Activated CD4-positive, alpha-beta memory T cell treated with anti-CD3 and anti-CD28 coated beads for 36 hours (primary cell): ENCODE measurements at places on chromosomes 11 and 22.

- peak; percentile 58 for DNase-seq
Measured at GRCh38 chr11:120344302-120345004, 8.2 kb downstream of the ARHGEF12 start.

DNA sequence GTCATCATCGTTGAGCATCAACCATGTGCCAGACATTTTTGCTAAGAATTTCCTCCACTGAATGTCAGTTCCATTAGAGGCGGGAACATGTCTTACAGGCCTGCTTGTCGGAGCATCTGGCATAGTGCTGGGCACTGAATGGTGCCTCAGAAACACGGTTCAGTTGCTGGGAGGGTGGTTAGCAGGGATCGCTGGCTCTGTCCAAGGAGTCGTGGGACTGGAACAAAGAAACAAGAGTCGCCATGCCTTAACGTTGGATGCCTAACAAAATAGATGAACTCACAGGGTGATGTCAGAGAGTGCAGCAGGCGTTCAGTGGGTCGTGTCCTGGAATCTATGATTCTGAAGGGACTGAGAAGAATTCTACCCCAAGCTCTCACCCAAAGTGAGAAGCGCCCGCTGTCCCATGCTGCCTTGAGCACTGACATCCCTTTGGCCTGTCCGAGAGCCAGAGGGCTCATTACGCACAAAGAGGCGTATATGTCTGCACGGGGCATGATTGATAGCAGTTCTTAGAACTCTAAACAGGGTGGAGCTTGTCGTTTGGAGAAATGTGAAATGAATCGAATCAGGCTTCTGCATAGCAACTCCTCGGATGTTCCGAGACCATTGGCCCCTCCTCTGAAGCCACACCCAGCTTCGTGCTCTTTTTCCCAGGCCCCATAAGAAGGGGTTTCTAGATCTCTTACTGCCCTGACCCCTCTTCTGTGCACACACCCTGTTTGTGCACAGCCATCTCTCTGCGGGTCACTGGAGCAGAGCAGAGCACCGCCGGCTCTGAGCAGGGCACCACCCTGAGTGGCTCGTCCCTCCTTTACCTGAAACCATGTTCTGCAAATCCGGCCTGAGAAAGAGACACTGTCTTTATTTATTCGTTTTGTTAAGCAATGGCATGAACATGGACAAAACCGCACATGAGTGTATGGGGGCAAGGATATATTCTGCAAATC lies 113.1 kb upstream of the B3GAT1 start:
- no peak for DNase-seq

GRCh38 chr22:41935015-41935351 lies 8.4 kb upstream of the TNFRSF13C start:
- no peak for DNase-seq

- no peak for DNase-seq
Measured at GRCh38 chr11:65619281-65619928, 3.8 kb downstream of the PCNX3 start.

GRCh38 chr11:96215826-96216225 lies 127.2 kb downstream of the MAML2 start:
- no peak for DNase-seq

GRCh38 chr11:18540207-18541009 lies 13.7 kb upstream of the TSG101 start:
- DNase-seq, result no peak

GRCh38 chr11:32374261-32374711 lies 61.1 kb downstream of the WT1 start:
- DNase-seq, result peak; percentile 60

DNA sequence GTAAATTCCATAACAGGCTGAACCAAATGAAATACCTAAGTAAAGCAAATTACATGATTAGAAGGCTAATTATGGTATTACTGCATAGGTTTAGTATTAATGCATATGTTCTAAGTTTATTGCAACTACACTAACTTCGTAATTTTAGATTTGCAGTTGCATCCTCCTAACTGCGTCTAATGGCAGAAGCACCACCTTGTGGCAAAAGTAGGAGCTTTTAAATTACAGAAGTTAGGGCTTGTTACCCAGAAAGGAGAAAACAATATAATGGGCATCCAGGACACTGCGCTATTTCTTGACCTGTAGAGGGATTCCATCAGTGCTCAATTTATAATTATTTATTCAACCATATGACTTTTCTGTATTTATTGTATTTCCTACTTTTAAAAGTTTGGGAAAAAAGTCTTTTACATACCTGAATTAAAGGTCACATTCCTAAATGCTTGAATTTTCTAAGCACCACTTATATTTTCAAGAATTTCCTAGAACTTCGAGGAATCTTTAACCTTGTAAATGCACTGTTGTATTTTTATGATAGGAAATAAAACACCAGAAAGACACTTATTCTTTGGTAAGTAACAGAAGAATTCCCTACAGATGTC lies 16.3 kb upstream of the GPR83 start:
- no peak for DNase-seq

DNA sequence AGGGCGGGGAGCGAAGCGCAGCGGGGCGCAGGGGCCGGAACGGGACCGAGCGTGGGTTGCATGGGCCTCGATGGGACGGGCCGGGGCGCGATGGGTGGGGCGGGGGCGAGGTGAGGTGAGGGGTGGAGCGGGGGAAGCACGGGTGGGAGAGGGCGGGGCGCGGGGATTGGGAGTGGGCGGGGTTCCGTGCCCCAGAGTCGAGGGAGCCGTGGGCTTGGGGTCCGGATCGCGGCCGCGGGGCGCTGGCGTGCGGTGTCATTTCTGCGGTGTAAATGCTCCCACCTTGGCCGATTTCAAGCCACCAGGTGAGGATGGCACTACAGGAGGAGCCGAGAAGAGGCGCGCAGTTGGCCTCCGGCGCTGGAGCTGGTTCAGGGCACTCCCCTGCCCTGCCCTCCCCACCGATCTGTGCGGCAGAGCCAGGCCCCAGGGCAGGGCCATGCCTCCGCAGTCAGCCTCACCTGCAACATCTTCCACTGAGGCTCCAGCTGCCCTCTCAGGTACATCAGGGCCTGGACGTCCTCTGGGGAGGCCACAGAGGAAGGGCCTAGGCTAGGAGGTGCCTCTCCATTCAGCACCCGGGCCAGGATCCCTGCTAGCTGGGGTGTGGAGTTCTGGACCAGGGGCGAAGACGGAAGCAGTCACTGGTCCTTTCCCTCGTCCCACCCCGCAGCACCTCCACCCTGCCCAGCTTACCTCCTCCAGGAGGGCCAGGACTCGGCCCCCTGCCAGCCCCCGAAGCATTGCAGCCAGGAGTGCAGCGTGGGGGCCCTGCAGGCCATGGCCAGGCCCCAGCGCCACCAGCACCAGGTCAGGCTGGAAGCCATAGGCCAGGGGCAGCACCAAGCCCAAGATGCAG lies 620 bp upstream of the TUBGCP6 start:
- no peak for DNase-seq

DNA sequence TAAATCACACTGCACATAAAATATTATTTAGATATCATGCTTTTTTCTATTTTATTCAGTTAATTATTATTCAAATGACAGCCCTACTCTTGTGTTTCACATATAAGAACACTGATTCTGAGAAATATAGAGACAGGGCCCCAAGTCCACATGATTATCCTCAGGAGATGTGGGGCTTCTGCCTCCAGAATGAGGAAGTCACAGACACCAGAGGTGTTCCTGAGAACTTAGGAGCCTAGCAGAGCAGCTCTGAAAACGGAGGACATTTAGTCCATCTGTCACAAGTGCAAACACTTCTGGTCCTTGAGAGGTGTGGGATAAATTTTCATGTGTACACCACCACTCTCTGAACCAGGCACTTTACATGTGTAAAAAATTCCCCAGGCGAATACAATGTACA lies 26.2 kb downstream of the TRIM66 start:
- no peak for DNase-seq

- DNase-seq, result no peak
Measured at GRCh38 chr11:74307434-74307833, 4.0 kb downstream of the P4HA3 start.

DNA sequence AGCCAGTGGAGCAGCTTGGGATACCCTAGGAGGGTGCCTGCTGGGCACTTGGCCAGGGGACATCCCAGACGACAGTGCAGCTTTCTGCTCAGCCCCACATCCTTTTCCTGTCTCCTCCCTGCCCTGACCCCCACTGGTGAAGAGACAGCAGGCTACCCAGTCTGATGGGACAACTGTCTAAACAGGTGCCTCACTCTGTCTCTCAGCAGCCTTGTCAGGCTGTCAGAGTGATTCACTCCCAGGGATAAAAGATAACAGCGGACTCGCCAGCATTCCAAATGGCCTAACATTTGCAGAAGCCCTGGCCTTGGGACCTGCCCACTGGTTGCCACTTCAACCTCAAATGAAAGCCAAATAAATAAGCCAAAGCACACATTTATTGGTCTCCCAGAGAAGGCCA lies 318.6 kb upstream of the PLET1 start:
- DNase-seq, result no peak

DNA sequence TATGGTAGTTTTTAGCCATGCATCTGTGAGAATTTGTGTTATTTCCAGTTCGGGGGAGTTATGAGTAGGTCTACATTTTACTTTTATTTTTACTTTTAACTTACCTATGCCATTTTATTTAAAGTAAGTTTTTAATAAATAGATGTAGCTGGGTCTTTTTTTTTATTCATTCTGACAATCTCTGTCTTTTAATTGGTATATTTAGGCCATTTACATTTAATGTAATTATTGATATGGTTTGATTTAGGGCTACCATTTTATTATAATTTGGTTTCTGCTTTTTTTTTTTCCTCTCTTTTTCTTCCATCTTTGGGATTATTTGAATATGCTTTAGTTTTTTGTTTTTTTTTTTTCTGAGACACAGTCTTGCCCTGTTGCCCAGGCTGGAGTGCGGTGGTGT lies 1.9 kb downstream of the SWAP70 start:
- DNase-seq, result no peak

DNA sequence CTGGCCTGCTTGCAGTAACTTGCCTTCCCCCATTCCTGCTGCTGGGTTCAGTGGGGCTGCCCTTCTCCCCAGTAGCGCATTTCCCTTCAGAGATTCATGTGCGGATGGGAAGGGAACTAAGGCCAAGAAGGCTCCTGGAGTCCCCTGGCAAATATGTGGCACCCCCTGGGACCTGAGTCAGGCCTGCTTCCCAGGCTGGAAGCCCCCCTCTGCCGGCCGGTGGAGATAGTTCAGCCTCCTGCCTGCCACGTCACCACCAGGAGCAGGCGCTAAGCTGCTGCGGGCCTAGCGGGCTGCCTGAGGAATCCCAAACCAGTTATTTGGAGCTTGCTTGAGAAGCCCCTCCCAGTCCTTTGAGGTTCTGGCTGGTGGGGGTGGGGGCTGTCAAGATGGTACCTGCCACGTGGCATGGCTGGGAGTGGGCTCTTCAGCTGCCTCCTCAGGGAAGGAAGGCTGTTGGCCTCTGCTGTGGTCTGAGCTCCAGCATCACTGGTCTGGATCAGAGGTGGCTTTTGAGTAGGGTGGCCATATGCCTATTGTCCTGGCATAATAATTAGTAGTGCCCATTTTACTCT lies 2.0 kb downstream of the SERPINH1 start:
- no peak for DNase-seq

DNA sequence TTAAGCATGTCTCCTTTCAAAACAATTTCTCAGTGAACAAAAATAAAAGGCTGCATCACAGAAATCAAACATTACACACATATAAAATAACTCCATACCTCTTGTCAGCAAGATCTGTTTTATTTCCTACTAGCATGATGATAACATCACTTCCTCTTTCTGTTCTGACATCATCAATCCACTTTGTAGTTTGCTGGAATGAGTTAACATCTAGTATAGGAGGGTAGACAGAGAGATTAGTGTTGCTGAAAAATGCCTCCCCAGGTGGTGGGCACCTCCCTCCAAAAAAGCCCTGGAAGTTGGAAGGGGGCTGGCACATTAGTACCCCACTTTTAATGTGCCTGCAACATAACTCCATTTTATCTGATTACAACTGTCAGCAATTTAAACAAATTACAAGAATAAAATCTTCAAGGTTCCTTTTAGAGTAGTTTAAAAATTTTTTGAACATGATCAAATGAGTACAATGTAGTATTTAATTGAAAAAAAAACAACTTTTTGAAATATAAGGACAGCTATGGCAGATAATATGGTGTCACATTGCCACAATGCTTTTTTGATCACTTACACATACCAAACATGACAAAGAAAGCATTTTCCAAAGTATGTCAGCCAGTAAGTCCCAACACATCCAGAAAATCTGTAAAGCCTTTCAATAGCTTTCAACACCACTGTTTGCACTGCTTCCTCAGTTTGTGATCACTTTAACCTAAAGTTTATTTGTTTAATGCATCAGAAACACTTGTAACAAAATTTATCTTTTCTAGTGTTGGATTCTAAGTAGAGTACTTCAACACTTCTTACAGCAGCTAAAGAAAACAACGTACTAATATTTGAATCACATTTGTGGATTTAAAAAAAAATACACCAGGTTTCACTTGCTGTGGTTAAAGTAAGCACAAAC lies 44.5 kb downstream of the RAB6A start:
- no peak for DNase-seq

GRCh38 chr11:32305460-32305859 lies 129.9 kb downstream of the WT1 start:
- no peak for DNase-seq

DNA sequence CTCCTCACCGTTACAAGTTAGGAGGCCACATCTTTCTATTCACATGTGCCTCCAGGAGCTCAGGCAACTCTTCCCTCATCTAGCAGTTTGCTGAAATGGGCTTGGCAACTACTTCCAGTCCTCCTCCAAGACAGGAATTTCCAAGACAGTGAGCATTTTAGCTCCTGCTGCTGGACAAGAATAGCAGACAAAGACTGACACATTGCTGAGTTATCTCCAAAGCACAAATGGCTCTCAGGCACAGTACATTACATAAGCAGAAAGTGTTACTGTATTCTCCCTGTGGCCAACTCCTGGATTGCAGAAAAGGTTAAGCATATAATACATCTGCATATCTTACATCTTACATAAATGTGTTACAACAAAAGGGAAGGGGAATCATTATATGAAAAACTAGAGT lies 83.2 kb upstream of the POU2AF2 start:
- no peak for DNase-seq

DNA sequence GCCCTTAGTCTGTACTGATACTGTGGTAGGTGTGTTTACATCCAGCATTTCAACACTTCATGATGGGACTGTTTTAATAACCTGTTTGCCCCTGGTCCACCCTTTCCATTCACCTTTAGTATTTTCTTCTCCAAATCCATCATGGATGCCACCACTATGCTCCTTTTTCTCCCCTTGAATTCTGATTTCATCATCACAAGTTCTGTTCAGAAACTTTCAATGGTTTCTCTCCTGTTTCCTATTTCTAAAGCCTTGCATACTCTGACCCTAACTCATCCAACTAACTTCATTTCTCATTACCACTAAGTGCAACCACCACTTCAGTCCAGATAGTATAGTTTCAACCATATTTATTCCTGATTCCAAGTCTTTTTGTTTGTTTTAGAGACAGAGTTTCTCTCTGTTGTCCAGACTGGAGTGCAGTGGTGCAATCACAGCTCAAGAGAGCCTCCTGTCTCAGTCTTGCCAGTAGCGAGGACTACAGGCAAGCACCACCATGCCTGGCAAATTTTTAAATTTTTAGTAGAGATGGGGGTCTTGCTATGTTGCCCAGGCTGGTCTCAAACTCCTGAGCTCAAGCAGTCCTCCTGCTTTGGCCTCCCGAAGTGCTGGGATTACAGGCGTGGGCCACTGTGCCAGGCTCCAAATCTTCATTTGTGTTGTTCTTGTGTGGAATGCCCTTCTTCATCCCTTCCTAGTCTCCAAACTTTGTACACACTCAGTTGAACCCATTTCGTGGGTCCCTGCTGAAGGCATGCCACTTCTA lies 1.2 kb upstream of the LIN7C start:
- no peak for DNase-seq
